ENCODE measurements at places on chromosomes 16 and 17.

GRCh38 chr17:68768804-68769203 is 167.6 kb upstream of the FAM20A start:
- no peak for DNase-seq

GRCh38 chr16:49260253-49260652 is 21.4 kb downstream of the CBLN1 start:
- no peak for DNase-seq

DNA sequence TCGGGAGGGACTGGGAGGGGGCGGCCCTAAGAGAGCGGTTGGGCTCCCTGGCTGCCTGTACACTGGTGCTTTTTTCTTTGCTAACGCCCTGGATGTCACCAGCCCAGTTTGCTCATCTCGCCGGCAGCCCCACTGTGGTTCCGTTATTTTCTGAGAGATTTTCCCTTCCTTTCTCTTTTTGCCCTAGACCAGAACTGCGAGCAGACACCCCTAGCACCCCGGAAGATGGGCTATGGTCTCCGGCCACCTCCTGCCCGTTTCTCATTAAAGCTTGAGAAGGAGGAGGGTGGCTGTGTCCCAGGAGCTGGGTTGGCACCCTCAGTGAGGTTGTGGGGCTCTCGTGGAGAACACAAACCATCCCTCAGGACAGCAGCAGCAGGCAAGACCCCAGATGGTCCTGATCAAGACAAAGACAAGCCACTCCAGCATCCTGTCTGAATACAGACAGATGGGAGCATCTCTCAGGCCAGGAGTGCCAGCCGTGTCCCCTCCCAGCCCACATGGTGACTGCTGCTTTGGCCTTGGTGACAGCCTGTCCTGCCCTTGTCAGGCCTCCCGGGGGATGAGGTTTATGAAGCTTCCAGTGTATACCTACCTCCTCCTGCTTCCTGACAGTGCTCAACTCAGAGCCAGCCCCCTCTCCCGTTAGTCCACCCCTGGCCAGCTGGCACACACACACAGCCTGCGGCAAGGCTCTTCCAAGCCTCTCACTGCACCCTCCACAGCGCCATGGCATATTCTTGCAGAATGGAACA is 77.2 kb downstream of the KCNJ12 start:
- no peak for DNase-seq

DNA sequence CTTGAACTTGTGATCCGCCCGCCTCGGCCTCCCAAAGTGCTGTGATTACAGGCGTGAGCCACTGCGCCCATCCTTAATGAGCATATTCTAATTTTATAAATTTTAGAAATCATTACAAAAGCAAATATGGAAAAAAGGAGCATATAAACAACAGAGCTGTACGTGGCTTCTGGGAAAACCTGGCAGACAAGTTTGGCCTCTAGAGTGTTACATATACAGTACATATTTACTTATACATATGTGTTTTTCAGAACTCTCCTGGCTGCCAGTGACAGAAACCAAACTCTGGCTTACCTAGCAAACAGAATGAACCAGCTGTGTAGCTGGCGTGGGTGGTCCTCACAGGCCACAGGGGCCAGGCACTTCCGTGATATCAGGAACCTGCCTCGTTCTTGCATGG is 10.1 kb downstream of the DRC3 start:
- DNase-seq, result no peak

DNA sequence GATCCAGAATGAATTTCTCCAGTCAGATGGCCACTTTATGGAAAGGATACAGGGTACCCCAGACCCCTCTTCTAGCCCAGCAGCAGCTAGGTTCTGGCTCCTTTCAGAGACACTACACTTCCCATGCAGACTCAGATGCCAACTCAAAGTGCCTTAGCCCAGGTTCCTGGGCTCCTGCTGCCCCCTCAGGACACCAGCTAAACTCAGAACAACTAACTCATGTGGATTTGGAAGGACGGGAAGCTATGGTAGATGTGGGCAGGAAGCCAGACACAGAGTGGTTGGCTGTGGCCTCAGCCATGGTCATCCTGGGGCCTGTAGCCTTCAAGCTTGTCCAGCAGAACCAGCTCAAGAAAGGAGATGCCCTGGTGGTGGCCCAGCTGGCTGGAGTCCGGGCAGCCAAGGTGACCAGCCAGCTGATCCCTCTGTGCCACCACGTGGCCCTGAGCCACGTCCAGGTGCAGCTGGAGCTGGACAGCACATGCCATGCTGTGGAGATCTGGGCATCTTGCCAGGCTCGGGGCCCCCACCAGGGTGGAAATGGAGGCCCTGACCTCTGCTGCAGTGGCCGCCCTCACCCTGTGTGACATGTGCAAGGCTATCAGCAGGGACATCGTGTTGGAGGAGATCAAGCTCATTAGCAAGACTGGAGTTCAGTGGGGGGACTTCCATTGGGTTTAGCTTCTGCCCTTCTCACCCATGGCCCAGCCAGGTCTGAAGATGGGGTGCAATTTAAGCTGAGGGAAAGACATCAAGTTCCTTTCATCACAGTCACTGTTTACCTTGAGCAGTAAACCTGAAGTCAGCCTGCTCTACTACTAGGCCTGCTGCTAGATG is 111.8 kb downstream of the N4BP1 start:
- no peak for DNase-seq

DNA sequence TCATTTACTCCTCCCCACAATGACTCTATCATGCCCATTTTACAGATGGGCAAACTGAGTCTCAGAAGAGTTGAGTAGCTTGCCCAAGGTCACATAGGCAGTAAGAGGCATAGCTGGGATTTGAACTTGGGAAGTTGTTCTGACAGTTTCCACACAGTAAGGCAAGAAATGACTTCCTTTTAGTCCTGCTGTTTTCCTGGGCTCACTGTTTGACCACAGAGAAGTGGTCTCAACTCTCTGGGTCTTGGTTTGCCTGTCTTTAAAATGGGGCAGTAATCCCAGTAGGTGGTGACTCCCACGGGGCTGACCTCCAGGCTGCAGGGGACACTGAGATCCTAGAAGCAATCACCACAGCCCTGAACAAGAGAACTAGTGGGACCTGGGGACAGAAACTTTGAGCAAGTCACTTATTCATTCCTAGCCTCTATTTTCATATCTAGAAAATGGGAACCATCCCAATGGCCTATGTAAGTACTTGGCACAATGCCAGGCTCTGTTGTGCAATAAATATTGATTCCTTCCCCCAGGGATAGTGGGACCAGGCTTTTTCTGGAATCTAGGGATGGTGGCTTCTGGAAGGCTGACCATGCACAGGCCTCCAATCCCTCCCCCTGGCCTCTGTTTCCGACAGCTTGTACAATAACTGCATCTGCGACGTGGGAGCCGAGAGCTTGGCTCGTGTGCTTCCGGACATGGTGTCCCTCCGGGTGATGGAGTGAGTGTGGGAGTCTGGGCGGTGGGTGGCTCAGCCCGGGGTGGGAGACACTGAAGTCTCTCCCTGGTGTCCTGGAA is 20.5 kb downstream of the DEXI start:
- no peak for DNase-seq

GRCh38 chr17:31907342-31907962 is 5.9 kb upstream of the UTP6 start:
- peak; percentile 70 for DNase-seq

DNA sequence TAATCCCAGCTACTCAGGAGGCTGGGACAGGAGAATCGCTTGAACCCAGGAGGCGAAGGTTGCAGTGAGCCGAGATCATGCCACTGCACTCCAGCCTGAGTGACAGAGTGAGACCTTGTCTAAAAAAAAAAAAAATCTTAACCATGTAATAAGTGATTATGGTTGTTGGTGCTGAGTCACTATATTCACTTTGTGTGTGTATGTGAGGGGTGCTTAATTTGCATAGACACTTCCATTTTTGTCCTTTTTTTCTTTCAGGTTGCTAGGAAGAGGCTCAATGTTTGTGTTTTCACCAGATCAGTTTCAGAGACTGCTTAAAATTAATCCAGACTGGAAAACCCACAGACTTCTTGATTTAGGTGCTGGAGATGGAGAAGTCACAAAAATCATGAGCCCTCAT is 18.2 kb downstream of the METTL9 start:
- DNase-seq, result no peak

- no peak for DNase-seq
Measured at GRCh38 chr16:68575082-68575481, 36.0 kb downstream of the ZFP90 start.

- DNase-seq, result no peak
Measured at GRCh38 chr16:67187175-67187890, 2.6 kb downstream of the EXOC3L1 start.

GRCh38 chr17:78289802-78290363 is 58.5 kb downstream of the TMEM235 start:
- no peak for DNase-seq

DNA sequence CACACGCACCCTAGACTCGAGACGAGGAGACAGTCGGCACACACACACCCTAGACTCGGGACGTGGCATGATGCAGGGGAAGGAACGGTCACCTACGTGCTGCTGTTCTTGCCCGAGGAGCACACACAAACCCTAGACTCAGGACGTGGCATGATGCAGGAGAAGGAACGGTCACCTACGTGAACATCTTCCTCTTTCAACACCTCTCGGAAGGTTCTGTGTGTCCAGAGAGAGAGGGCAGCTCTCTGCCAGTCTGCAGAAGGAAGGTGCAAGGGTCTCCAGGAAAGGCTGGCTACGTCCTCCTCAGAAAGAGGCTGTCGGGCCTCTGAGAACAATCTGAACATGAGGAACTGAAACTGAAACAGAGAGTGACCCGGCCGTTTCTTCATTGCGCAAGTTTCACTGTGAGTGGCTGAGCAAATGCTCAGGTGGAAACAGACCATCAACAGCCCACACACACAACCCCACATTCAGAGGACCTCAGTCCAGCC is 43.4 kb downstream of the ZNF276 start:
- peak; percentile 41 for DNase-seq

DNA sequence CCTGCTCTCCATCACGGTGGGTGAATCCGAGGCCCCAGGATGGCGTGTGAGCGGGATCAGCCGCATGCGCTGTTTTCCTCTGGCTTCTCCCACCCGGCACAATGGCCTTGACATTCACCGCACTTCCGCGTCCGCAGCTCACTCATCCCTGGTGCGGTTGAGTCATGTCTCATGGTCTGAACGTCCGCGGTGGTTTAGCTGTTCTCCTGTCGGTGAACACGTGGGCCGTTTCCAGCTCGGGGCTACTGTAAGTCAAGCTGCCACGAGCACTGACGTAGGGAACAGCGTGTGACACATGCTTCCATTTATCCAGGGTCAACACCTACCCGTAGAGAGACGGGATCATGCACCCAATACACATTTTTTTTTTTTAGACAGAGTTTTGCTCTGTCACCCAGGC is 15.3 kb upstream of the CACNA1H start:
- no peak for DNase-seq

GRCh38 chr17:75539967-75540729 is 14.7 kb downstream of the LLGL2 start:
- no peak for DNase-seq

- no peak for DNase-seq
Measured at GRCh38 chr17:17904166-17905035, 67.6 kb upstream of the SREBF1 start.

GRCh38 chr16:87851601-87852000 is 17.7 kb downstream of the SLC7A5 start:
- no peak for DNase-seq

DNA sequence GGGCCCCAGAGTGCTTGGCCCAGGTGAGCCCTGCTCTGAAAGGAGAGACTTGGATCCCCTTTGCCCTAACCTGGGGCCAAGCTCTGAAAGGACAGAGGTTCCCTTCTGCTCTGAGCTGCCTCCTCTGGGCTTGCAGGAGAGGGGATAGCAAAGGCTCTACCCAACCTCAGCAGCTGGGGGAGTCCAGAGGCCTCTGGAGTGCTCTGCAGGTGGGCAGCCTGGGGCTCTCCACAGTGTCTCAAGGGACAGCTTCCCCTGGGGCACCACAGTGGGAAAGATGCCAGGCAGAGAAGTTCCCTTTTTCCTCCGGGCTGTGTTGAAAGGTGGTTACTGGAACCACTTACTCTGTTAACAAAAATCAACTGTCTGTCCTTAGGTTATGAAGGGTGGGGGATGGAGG is 48.2 kb upstream of the MGAT5B start:
- DNase-seq, result no peak

DNA sequence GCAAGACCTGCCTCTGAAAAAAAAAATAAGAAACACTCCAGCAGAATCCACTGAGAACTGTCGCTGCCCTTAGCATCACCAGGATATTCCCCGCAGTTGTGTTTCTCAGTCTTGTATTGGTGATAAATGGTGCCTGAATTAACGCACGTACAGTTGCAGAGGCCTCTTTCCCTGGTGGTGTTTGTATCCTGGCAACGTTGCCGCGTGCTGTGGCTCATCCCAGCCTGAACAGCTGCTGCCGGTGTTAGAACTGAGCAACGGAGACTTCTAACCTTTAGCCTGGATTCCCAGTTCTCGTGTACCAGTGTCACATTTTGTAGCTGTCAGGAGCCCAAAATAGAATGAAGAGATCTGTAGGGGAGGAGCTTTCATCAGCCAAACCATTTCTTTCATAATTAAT is 4.8 kb downstream of the MLYCD start:
- DNase-seq, result no peak

GRCh38 chr16:11016993-11017392 is 72.6 kb downstream of the CLEC16A start:
- DNase-seq, result no peak

DNA sequence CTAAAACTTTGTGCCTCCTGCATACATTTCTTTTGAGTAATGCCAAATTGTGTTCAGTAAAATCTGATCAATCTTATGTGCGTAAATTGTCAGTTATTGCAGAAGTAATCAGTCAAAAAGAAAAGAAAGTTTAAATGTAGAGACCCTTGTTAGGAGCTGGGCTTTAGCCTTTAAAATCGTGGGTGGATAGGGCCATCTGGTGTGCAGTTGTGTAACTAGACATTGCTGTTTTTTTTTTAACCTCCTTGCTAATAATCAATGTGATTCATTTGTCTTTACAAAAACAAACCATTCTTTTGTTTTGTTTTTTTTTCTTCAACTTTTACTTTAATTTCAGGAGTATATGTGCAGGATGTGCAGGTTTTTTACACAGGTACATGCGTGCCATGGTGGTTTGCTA is 5.3 kb upstream of the WWOX start:
- DNase-seq, result no peak

GRCh38 chr17:58577696-58578095 is 63.3 kb upstream of the MTMR4 start:
- no peak for DNase-seq

- no peak for DNase-seq
Measured at GRCh38 chr17:65183736-65184135, 46.6 kb downstream of the RGS9 start.

DNA sequence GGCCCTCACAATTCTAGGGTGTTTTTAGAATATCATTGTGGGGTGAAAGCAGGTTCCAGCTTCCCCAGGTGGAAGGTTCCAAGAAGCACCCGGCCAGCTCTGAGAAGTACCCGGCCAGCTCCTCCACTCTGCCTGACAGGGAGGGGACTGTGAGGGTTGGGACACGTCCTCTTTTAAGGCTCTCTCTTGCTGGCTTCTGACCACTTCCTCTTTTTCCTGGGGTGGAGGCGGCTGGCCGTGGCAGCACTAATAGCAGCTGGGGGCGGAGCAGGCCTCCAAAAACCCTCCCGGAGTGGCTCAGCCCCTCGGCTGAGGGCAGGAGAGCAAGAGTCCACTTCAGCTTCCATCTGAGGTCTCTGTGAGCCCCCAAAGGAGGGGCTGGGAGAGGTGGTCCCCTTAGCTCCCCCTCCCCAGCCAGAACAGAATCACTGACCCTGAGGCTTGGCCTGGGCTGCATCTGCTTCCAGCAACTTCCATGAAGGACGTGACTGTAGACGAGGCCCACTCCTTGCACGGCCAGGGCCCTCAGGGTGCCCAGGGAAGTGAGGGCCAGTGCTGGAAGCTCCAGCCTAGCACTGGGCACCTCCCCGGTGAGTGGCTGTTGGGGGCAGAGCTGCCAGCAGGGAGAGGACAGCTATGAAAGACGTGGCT is 26.7 kb upstream of the PLCG2 start:
- peak; percentile 37 for DNase-seq

GRCh38 chr17:60163108-60163784 is 13.5 kb downstream of the CA4 start:
- DNase-seq, result no peak

All from ascending aorta (tissue), 2 donors.